CD4-positive, alpha-beta T cell (primary cell): ENCODE measurements at places on chromosomes 3 and 15.

GRCh38 chr3:100004931-100005330 is 109.4 kb downstream of the FILIP1L start:
- no peak for DNase-seq

DNA sequence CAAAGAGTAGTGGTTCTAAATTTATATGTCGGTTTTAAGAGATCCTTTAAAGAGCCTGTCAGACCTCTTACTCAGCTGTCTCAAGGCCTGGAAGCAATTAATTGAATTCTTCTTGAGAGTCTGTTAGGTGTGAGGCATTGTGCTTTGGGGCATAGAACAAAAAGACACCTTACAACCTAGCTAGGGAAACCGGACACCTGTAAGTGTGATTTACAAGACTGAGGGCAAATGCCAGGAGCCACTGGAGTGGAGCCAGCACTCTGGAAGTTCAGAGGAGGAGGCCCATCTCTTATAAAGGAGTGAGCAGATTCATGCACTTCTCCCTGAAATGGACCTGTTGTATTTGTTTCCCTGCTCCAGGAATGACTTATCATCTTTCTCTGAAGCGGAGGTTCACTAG is 97.7 kb upstream of the NUDT16 start:
- DNase-seq = no peak

DNA sequence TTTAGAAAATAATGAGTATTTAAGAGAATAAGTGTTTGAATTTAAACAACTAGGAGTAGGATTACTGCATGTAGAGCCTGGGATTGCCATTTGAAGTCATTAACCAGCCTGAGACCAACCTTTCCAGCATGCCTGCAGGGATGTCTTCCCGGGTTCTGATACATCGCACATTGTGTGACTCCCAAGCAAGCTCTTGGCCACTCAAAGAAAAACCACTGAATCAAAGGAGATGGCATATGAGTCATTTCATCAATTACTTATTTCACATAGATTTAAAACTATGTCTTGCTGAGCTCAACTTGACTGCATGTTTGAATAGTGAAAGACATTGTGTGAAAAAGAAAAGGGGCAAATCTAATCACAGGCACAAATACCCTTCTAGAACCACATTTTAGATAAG is 15.0 kb upstream of the THBS1 start:
- no peak for DNase-seq

- no peak for DNase-seq
Observed at GRCh38 chr3:194984066-194984465, 286.9 kb downstream of the XXYLT1 start.

DNA sequence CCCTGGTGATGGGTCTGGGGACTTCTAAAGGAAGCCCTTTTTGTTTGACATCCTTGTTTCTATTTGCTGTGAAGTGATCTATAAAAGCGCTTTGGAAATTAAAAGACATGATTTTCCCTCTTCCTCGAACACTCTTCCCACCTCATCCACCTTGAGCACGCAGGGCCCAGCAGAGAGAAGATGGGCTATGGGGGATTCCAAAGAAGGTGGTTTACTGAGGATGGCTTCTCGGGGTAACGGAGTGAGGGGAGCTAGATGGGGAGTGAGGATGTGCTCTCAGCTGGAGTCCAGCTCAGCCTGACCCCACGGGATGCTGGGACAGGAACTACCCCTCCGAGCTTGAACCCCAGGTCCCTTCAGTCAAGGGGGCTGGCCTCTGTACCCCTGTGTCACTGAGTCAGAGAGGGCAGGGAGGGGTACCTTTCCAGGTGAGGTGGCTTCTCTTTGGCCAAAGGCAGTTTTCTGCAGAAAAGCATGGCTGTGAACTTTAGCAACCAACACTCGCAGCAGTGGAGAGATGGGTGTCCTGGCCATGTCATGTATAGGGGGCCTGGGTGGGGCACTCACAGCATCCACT is 180.7 kb upstream of the SMAD3 start:
- no peak for DNase-seq

- DNase-seq = no peak
Observed at GRCh38 chr3:152350139-152350538, 81.4 kb downstream of the MBNL1 start.

- no peak for DNase-seq
Observed at GRCh38 chr3:159941038-159942000, 47.3 kb upstream of the IL12A start.

GRCh38 chr3:178381971-178382448 is 154.2 kb upstream of the KCNMB2 start:
- DNase-seq = no peak
